ENCODE measurements at places on chromosomes 13 and 19.

DNA sequence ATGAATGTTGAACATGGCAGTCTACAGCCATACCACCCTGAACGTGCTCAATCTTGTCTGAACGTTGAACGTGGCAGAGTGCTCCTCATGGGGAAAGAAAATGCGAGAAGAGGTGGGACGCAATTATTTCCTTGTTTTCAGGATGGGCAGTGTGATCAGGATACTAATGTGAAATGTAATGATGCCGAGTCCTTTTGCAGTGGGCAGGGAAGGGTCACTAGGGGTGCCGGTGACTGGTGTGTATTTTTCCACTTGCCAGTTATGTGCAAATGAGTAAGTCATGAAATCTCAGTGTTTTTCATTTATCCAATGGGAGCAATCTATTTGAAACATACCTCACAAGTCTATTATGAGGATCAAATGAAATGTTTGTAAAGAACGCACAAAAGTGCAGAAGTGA, 84.8 kb downstream of the LNX2 start:
- no peak overlapping the region for H3K27ac ChIP-seq
- DNase-seq = no peak
- H3K4me3 ChIP-seq = no peak overlapping the region
- H3K4me1 ChIP-seq = no peaks in the 10 kb centered on the region
- no peaks in the 10 kb centered on the region for H3K36me3 ChIP-seq

DNA sequence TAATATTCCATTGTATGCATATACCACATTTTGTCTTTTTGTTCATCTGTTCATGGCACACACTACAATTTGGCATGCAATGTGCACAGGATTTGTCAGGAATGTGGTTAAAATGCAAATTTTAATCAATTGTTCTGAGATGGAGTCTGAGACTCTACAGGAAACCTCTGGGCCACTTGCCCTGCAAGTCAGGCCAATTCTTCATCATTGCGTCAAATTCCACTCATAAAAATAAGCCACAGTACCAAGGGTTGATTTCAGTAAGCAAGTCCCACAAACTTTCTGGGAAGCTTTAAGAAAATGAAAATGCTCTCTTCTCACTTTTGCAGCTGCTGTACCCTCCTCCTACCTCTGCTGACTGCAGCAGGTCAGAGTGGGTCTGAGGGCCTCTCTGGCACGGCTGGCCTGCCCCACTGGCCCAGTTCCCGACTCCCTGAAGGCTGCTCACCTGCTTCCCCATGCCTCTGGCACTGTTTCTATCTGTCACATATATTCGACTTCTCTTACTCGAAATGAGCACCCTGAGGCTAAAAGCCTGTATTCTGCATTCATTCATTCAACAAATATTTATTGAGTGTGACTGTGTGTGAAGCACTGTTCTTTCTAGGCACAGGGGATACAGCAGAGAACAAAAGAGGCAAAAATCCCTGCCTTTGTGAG, 83.8 kb upstream of the WASF3 start:
- H3K27ac ChIP-seq = no peak overlapping the region
- no peak overlapping the region for H3K4me3 ChIP-seq
- H3K27me3 ChIP-seq = no peaks in the 10 kb centered on the region

GRCh38 chr13:50033725-50034124, 18.5 kb downstream of the KCNRG start:
- H3K4me1 ChIP-seq = peaks cover 8% of the 10 kb centered on the region
- H3K27me3 ChIP-seq = no peaks in the 10 kb centered on the region
- H3K36me3 ChIP-seq = no peaks in the 10 kb centered on the region
- no peak for DNase-seq

- H3K27me3 ChIP-seq = no peaks in the 10 kb centered on the region
- H3K36me3 ChIP-seq = no peaks in the 10 kb centered on the region
- H3K27ac ChIP-seq = peak overlapping the region; percentile 90
- peak overlapping the region; percentile 90 for H3K4me3 ChIP-seq
- DNase-seq = no peak
Observed at GRCh38 chr19:49767967-49768581, 1.3 kb downstream of the AP2A1 start.

DNA sequence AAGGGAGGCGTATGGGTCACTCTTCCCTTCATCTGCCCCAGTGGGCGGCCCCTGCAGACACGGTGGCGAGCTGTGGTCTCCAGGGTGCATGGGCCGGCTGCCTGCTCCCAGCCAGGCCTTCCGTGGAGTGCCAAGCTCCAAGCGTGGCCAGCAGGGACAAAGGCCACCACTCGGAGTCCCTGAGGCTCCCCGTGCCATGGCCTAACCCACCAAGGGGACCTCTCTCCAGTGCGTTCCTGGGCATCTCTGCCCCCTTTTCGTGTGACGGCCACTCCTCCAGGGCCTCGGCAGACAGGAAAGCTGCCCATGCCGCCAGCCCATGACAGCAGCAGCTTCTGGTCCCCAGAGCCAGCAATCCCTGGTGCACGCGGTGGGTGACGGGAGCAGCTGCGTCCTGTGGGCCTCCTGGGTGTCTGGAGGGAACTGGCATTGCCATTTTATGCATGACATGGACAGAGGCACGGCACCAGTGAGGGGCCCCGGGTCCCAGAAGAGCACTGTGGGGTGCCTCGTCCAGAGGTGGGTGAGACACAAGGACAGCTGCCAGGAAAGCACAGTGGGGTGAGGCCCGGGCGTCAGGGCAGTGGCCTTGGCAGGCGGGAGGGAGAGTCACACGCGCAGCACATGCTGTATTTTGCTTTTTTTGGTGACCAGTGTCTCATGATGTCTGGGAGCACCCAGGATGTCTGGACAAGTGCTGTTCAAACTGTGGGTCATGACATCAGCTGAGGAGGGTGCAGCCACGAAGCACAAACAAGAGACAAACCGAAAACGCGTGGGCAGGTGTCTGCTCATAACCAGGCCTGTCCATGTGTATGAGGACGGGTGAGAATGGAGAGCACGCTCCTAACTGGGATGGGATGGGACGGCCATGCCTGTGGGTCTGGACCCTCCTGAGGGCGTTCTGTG, 32.3 kb downstream of the CEBPG start:
- DNase-seq = no peak
- no peaks in the 10 kb centered on the region for H3K27me3 ChIP-seq
- H3K4me1 ChIP-seq = peaks cover 6% of the 10 kb centered on the region
- no peak overlapping the region for H3K4me3 ChIP-seq
- no peaks in the 10 kb centered on the region for H3K36me3 ChIP-seq

- no peaks in the 10 kb centered on the region for H3K27me3 ChIP-seq
- H3K4me1 ChIP-seq = no peaks in the 10 kb centered on the region
- H3K36me3 ChIP-seq = no peaks in the 10 kb centered on the region
- peak; percentile 83 for DNase-seq
Observed at GRCh38 chr19:16338470-16339360, 14.1 kb downstream of the KLF2 start.

DNA sequence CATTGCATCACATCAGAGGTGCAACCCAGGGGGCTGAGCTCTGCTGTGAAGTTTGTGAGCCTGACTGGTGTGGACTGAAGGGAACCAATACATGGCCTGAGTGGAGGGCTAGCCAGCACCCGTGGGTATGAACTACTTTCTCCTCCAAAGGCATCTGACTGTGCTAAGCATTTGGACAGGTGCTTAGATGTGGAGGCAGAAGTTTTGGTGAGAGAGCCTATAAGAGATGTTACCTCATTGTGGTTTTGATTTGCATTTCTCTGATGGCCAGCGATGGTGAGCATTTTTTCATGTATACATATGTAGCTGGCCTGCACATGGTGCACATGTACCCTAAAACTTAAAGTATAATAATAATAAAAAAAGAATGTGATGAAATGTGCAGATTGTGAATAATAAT, 46.9 kb downstream of the TEX29 start:
- H3K27me3 ChIP-seq = no peaks in the 10 kb centered on the region
- H3K4me3 ChIP-seq = no peak overlapping the region
- H3K4me1 ChIP-seq = no peaks in the 10 kb centered on the region
- no peaks in the 10 kb centered on the region for H3K36me3 ChIP-seq
- DNase-seq = no peak
- H3K27ac ChIP-seq = no peak overlapping the region

DNA sequence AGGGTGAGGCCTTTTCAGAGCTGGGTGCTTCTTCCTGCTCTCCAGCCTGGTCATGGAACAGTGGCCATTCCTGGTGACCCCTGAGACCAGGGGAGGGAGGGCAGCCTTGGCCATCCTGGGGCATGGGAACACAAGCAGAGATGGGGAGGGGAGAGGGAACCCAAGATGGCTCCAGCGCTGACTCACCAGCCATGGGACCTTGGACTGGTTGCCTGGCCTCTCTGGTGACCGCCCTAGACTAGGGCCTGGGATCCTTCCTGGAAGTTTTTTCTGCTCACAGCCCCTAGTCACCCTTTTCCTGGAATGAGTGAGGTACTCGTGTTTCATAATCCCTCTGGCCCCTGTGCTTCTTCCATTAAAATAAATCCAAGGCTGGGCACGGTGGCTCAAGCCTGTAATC, 3.3 kb upstream of the OPA3 start:
- H3K27ac ChIP-seq = no peak overlapping the region
- no peaks in the 10 kb centered on the region for H3K27me3 ChIP-seq
- peaks cover 3% of the 10 kb centered on the region for H3K36me3 ChIP-seq

DNA sequence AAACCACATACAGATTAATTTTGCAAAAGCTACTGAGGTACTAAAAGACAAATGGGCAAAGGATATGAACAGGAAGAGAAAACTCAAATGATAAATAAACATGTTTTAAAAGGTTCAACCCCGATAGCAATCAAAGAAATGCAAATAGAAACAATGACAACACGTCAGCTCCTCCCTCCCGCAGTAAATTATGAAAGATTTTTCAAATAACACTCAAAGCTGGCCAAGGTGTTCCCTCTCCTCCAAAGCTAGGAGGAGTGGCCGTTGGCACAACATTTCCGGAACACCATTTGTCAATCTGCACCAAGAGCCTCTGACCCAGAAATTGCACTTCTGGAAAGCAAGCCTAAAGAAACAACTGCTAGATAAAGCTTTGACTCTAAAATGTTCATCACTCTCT, 28.3 kb downstream of the INSR start:
- H3K36me3 ChIP-seq = peaks cover 12% of the 10 kb centered on the region
- H3K4me1 ChIP-seq = peaks cover 37% of the 10 kb centered on the region
- no peak for DNase-seq
- peak overlapping the region; percentile 61 for H3K27ac ChIP-seq
- H3K4me3 ChIP-seq = no peak overlapping the region
- no peaks in the 10 kb centered on the region for H3K27me3 ChIP-seq

- no peaks in the 10 kb centered on the region for H3K27me3 ChIP-seq
- peaks cover 39% of the 10 kb centered on the region for H3K4me1 ChIP-seq
- no peak overlapping the region for H3K27ac ChIP-seq
Observed at GRCh38 chr19:56094449-56094848, 26.6 kb downstream of the ZNF787 start.

- DNase-seq = no peak
- H3K4me3 ChIP-seq = no peak overlapping the region
- H3K36me3 ChIP-seq = peaks cover 20% of the 10 kb centered on the region
- H3K4me1 ChIP-seq = no peaks in the 10 kb centered on the region
Observed at GRCh38 chr19:3519126-3519525, 13.0 kb downstream of the FZR1 start.

GRCh38 chr19:33677745-33678426, 56.1 kb downstream of the CHST8 start:
- H3K36me3 ChIP-seq = no peaks in the 10 kb centered on the region
- no peak overlapping the region for H3K27ac ChIP-seq
- H3K4me3 ChIP-seq = no peak overlapping the region
- DNase-seq = no peak

- no peaks in the 10 kb centered on the region for H3K27me3 ChIP-seq
- no peaks in the 10 kb centered on the region for H3K4me1 ChIP-seq
- H3K27ac ChIP-seq = no peak overlapping the region
- H3K36me3 ChIP-seq = no peaks in the 10 kb centered on the region
- DNase-seq = no peak
Observed at GRCh38 chr19:56284746-56285145, 12.2 kb downstream of the EDDM13 start.

- H3K4me1 ChIP-seq = no peaks in the 10 kb centered on the region
- peak overlapping the region; percentile 78 for H3K4me3 ChIP-seq
- peak overlapping the region; percentile 99 for H3K27ac ChIP-seq
- DNase-seq = no peak
- H3K36me3 ChIP-seq = peaks cover 31% of the 10 kb centered on the region
- no peaks in the 10 kb centered on the region for H3K27me3 ChIP-seq
Observed at GRCh38 chr19:58387338-58388174, 487 bp downstream of the RPS5 start.

DNA sequence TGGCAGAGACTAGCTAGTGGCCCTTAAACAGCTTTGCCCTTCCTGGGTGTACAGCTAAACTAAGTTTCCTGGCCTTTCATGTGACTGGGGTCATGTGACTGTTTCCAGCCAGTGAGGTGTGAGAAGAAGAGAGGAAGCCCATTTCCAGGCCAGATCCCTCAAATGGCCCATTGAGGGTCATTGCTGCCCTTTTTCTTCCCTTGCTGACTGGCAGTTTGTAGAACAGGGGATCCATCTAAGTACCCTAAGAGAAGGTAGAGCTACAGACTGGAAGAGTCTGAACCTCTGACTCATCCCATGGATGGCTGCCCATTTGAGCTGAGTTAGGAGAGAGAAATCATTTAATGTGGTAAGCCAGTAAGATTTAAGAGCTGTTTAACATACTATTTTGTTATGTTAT, 2.8 kb downstream of the SWSAP1 start:
- H3K4me1 ChIP-seq = no peaks in the 10 kb centered on the region
- H3K4me3 ChIP-seq = no peak overlapping the region
- peak overlapping the region; percentile 30 for H3K27ac ChIP-seq

GRCh38 chr13:45398877-45399276, 19.3 kb downstream of the SLC25A30 start:
- no peak overlapping the region for H3K4me3 ChIP-seq
- peaks cover 67% of the 10 kb centered on the region for H3K36me3 ChIP-seq
- DNase-seq = no peak
- H3K27me3 ChIP-seq = no peaks in the 10 kb centered on the region
- no peak overlapping the region for H3K27ac ChIP-seq

DNA sequence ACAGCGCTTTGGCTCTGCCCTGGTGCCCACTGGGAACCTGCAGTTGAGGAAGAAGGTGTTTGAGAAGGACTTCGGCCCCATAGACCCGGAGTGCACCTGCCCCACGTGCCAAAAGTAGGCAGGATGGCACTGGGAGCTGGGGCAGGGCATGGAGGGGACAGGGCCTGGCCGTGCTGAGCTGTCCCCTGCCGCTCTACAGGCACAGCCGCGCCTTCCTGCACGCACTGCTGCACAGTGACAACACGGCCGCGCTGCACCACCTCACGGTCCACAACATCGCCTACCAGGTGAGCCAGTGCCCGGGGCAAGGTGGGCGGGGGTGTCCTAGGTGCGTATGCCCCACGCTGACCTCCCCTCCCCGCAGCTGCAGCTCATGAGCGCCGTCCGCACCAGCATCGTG, 5.1 kb upstream of the DNM2 start:
- no peaks in the 10 kb centered on the region for H3K4me1 ChIP-seq
- DNase-seq = no peak
- no peak overlapping the region for H3K4me3 ChIP-seq
